Activated CD4-positive, alpha-beta T cell treated with anti-CD3 and anti-CD28 coated beads for 4 hours (primary cell): ENCODE measurements at places on chromosomes 11 and 22.

- no peak for DNase-seq
Observed at GRCh38 chr11:3867209-3868091, 12.0 kb downstream of the STIM1 start.

DNA sequence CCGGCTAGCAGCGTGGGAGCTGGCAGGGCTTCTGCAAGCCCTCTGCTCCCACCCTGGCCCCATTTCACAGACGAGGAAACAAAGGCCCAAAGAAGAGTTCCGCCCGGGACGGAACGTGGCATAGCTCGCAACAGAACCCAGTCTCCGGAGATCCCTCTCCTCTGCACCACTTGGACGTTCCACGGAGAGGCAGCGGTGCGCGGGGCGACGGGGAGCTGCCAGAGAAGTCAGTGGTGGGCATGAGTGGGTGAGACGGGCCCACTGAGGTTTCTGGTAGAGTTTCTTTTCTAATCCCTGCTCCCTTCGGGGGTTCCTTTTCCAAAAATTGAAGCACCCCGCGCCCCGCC is 554 bp upstream of the NECTIN1 start:
- DNase-seq: no peak

DNA sequence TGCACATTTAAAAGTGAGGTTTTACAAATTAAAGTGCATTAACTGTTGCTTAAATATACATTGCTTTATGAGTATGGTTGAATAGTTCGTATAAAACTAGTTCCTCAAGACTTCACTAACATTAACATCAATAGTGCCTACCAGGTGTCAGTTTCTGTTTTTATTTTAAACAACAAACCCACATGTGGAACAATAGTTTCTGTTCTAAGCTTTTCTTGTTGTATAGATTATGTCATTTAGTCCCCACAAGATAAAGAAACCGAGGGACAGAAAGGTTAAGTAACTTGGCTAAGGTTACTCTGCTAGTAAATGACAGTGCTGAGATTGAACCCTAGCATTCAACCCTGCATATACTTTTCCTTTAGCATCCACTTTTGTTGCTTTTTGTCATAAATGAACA is 41.4 kb upstream of the ST14 start:
- DNase-seq: no peak

GRCh38 chr22:38250643-38251340 is 22.0 kb downstream of the TMEM184B start:
- no peak for DNase-seq

GRCh38 chr11:75986966-75987365 is 172.0 kb downstream of the UVRAG start:
- no peak for DNase-seq

GRCh38 chr11:27253224-27253623 is 109.8 kb downstream of the CCDC34 start:
- no peak for DNase-seq

GRCh38 chr11:68575025-68575665 is 109.2 kb upstream of the GAL start:
- DNase-seq: no peak

DNA sequence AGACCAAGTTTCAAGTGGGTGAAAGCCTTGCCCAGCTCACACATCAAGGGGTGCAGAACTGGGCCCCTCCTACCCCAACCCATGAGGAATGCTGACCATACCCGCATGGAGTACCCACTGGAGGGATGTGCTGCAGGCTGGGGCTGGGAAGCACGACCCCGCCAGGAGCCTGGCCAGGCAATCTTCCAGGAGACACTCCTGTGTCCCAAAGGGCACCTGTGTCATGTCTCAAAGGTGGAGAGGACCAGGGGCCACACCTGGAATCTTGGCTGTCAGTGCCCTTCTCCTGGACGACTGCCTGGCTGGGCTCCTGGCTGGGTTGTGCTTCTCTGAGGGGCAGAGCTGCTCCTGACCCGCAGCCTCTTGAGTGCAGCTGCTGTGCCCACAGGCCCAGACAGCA is 6.7 kb downstream of the ARAP1 start:
- no peak for DNase-seq

DNA sequence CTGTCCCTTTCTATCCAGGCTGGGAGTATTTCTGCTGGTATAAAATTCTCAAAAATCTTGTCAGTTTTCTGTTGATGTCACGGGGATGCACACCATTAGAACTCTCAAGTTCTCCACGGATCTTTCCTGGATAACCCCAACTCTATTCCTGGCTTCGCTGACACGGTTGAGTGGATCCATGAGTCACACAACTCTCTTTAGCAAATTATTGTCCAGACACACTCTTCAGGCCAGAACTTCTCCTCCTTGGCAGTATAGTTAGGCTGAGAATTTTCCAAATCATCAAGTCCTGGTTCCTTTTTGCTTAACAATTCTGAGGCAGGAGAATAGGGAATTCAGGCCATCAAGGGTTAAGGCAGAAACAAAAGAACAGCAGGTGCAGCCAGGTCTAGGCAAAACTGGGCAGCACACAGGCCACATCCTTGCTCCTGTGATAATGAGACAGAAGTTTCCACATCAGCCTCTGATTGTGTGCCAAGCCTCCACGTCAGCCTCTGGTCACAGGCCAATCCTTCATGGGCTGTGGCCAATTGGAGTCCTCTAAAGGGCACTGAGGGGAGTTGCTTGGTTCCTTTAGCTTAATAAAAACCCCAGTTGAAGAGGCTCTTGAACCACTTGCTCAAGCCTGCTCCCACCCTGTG is 5.7 kb upstream of the ACAT1 start:
- no peak for DNase-seq

GRCh38 chr11:103515283-103515682 is 406.1 kb downstream of the DYNC2H1 start:
- no peak for DNase-seq

DNA sequence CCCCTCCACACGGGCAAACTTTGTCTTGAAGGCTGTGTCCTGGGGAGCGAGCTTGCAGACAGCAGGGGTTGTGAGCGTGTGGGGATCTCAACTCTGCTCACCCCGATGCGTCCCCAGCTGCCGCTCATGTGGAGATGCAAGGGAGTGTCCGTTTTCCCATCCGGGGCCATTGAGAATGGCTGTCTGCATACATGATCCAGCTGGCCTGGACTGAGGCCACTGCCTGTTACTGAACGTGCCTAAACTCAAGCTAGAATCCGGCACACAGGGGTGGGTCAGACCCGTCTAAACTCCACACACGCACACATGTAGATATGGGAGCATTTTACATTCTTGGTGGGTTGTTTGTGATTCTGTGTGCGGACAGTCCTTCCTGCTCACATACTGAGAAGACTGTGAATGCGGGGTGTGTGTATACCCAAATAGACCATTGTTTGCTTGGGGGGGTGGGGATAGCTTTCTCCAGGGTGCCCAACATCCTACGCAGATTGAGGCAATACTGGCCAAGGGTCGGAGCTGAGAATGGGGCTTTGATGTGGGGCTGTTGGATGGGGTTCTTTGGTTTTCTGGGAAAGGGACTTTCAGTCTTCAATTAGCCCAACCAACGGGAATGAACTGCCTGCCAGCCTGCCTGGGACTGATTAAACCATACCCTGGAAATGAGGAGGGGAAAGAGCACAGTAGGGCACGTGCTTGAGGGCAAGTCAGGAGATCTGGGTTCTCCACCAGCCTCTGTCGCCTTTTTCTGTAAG is 60.4 kb downstream of the ST3GAL4 start:
- DNase-seq: no peak

DNA sequence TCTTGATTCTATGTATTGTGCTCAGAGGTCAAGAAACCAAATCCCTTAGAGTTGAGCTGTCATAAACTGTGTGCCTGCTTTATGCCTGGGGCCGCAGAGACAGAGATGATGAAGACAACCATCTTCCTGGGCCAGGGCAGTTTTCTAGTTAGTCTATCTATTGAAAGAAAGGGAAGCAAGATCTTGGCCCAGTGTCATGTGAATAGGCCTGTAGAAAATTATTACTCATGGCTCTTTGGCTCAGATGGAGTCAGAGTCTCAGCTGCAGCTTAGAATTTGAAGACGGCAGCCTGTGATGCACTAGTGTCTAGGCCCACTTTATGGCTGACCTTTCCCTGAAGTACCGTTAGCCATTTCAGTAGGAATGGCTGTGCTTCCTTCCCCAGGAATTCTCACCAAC is 112.0 kb downstream of the DBX1 start:
- DNase-seq: no peak

- DNase-seq: no peak
Observed at GRCh38 chr11:126160345-126161022, 51.0 kb downstream of the RPUSD4 start.

DNA sequence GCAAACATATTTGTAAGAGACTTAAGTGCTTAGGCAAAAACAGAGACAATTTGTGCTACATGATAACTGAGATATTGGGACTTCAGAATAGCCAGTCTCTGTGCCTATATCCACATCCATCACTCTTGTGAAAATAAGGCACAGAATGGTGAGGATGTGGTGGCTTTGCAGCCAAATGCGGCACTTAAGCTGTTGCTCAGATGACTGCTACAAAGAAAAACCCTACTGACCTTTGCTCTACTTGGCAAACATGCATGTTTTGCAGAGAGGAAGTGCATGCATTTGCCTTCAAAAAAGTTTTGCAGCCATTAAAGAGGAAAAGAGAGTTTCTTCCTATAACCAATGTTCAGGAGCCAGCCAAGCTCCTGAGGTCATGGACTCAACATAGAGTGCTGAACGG is 675.0 kb upstream of the KIRREL3 start:
- no peak for DNase-seq

- DNase-seq: no peak
Observed at GRCh38 chr11:101721270-101721669, 137.5 kb upstream of the TRPC6 start.

DNA sequence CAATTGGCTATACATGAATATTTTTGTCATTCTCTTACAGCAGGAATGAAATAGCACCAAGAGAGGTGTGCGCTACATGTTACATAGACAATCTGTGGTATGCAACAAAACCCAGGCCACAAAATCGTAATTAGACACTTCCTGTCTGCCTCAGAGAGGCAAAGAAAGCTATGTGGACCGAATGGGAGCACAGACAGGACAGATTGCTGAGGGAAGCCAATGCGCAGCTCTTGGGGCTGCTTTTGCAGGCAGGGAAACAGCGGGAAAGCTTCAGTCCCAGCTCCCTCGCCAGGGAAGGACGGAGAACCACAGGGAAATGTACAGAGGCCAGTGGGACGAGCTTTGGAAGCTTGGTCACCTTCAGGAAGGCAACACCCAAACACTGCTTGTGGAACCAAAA is 40.9 kb downstream of the SERPINH1 start:
- DNase-seq: no peak

- DNase-seq: no peak
Observed at GRCh38 chr11:5621580-5621979, 3.2 kb upstream of the TRIM34 start.

DNA sequence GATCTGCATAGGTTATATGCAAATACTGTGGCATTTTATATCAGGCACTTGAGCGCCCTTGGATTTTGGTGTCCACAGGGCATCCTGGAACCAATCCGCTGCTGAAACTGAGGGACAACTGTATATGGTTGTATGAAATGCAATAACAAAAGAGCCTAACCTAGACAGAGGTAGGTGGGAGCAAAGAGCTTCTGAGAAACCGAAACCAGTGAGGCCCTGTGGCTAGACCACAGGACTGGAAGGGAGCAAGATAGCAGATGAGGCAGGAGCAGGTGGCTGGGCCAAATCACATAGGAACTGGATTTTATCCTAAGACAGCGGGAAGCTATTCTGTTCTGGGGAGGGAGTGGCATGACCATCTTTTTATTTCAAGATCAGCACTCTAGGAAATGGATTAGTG is 30.1 kb downstream of the RCN1 start:
- DNase-seq: no peak

GRCh38 chr11:22666688-22667439 is 453 bp downstream of the GAS2 start:
- DNase-seq: no peak

DNA sequence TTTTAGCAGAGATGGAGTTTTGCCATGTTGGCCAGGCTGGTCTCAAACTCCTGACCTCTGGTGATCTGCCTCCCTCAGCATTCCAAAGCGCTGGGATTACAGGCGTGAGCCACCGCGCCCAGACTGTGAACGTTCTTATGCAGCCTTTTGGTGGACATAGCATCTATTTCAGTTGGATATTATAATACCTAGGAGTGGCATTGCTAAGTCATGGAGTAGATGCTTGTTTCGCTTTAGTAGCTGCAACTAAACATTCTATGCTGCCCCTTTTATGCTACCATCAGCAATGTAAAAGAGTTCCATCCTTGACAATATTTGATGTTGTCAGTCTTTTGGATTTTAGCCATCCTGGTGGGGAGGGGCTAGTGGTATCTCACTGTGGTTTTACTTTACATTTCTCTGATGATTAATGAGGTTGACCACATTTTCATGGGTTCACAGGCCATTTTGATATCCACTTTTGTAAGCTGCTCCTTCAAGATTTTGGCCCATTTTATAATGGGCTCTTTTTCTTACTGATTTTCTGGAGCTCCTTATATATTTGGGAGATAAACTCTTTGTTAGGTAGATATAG is 16.5 kb upstream of the APOBEC3A start:
- DNase-seq: no peak

DNA sequence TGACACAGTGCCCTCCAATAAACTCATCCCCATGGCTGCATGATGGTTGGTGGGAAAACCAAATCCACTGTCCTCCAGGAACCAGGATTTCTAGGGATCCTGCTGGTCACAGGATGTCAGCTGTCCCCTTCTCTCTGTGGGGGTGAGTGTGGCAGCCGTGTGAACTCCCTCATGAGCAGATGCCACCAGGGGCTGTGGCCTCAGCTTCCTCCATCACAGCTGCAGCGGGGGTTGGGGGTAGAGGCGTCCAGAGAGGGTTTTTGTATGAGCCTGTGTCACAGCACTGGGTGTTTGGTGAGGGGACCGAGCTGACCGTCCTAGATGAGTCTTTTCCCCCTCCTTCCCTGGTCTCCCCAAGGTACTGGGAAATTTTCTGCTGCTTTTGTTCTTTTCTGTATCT is 26.4 kb downstream of the IGLL5 start:
- DNase-seq: no peak

DNA sequence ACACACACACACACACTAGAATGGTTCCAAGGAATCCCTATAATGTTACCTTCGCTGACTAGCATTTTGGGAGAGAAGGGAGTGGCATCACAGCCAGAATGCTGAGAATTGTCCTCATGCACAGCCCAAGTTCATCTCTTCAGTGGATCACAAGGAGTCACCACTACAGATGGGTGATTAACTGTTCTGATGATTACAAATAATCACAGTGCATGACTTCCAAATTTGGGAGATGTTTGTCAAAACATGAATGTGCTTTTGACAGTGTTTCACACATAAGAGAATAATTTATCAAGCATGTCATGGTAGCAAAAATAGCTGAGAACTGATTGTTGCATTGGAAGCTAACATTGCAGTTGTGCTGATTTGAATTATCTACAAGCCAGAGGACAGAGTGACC is 80.9 kb upstream of the SC5D start:
- DNase-seq: no peak

GRCh38 chr11:78149646-78150045 is 10.2 kb upstream of the ALG8 start:
- no peak for DNase-seq
